ENCODE measurements at places on chromosomes 1 and 21.

DNA sequence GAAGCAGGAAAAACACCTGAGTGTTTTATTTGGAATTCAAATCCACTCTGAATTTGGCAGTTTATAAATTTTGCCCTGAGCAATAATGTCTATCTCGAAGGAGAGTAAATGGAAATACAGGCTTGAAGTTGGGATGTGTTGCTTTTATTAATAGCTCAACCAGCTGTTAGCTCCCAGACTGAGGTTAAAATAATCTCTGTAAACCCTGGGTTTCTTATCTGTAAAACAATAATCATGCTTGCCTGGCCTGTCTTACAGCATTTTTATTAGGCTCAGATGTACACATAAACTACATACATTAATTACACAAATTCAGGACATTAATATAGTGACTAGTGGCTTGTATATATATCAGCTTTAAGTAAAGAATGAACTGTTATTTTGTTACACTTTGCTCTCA, 148.5 kb downstream of the GALNT2 start:
- DNase-seq = no peak

- no peak for DNase-seq
Observed at GRCh38 chr1:162740755-162741154, 49.7 kb upstream of the HSD17B7 start.

- DNase-seq = no peak
Observed at GRCh38 chr1:25427696-25428095, 3.0 kb upstream of the MACO1 start.

GRCh38 chr21:28927130-28927529, 65.5 kb downstream of the LTN1 start:
- DNase-seq = no peak

DNA sequence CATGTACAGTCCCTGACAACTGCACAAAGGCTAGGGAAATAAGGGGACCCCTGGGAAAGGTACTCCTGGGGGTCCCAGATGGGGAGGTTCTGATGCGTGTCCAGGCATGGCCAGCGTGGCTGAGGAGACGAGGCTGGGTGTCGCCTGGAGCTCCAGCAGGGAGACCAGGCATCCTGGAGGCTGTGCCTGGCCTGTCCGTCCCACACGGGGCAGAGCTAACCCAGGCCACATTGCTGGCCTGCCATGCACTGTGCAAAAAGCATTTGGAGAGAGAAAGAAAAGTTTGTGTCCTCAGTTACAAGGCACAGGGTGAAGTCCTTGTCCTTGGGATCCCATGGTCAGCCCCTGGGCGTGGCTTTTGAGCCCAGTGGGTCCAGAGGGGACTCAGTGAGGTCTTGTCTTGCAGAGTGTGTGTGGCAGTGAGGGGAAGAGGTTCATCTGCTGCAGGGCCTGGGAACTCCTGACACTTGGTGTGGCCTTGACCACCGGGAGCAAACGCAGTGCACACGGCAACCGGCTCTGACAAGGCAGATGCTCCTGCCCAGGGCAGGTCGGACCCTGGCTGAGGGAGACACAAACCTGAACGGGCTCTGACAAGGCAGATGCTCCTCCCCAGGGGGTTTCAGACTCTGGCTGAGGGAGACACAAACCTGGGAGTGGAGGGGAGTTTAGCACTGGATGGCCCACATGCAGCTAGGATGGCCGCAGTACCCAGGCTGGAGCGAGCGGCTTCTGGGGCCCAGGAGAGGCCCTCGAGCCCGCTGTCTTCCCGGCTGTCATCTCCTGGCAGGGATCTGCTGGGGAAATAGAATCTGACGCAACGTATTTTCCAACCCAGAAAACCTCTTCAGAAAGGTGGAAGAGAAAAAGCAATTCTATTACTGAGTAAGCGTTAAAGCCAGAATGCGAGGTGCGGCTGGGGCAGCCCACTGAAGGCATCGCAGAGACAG, 37.3 kb upstream of the COL18A1 start:
- DNase-seq = no peak

DNA sequence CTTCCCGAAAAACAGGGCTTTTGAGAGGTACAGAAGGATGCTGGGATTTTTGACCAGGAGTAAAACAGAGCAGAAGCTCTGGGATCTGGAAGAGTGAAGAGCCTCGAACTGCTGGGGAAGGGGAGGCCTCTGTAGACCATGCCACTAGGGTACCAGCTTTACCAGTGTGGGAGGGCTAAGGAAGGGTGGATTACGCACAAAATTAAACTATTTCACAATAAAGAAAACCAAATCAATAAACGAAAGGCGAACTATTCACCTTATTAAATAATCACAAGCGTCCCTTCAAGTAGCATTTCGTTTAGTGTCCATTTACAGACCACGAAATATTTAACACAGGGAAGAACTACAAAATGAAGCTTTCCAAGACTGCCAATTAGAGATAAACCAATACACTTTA, 723 bp downstream of the CZIB start:
- no peak for DNase-seq

- no peak for DNase-seq
Observed at GRCh38 chr21:30676737-30677136, 34.1 kb downstream of the KRTAP20-3 start.

- DNase-seq = no peak
Observed at GRCh38 chr1:19764848-19765247, 34.9 kb downstream of the TMCO4 start.

DNA sequence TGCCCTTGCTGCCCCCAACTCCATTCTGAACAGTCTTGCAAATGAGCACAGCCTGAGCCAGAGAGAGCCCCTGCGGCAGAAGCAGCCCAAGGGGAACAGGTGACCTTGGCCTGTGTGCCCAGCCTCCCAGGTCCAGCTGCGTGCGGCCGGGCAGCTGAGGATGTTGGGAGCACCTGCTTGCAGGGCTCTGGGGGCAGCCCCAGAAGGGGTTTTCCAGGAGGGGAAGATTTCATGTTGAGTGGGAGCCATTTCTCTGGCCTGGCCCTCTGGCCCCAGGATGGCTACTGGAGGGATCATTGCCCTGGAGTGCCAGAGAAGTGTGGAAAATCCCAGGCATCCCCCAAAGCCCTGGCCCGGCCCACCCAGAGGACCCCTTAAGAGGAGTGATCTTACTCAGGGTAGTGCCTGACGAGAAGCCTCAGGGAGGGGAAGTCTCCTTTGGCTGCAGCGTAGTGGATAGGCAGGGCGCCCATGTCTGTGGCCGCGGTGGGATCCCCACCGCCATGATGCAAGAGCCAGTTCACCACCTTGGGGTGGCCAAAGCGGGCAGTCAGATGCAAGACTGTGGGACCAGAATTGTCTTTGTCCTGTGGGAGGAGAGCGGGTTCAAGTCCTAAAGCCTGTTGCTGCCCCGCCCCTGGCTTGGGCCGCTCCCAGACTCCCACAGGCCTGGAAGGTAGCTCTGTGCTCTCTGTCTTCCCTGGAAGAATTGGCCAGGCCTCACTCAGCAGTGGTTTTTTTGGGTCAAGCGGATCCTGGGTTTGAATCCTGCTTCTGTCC, 20.6 kb upstream of the RNU1-4 start:
- DNase-seq = no peak

GRCh38 chr1:169630006-169630405, at the start of gene SELP:
TSS of gene SELP (minus strand) at chr1:169630124. CDS start at chr1:169630074, 50 bp downstream.
- no peak for DNase-seq

GRCh38 chr21:43797925-43798715, 8.7 kb downstream of the RRP1 start:
- DNase-seq = no peak
